ENCODE measurements at places on chromosomes 11 and 22. TPM values are rescaled to one million over a fixed set of nuclear protein-coding genes. Genes with fewer than 3 reads are reported as not detected.

DNA sequence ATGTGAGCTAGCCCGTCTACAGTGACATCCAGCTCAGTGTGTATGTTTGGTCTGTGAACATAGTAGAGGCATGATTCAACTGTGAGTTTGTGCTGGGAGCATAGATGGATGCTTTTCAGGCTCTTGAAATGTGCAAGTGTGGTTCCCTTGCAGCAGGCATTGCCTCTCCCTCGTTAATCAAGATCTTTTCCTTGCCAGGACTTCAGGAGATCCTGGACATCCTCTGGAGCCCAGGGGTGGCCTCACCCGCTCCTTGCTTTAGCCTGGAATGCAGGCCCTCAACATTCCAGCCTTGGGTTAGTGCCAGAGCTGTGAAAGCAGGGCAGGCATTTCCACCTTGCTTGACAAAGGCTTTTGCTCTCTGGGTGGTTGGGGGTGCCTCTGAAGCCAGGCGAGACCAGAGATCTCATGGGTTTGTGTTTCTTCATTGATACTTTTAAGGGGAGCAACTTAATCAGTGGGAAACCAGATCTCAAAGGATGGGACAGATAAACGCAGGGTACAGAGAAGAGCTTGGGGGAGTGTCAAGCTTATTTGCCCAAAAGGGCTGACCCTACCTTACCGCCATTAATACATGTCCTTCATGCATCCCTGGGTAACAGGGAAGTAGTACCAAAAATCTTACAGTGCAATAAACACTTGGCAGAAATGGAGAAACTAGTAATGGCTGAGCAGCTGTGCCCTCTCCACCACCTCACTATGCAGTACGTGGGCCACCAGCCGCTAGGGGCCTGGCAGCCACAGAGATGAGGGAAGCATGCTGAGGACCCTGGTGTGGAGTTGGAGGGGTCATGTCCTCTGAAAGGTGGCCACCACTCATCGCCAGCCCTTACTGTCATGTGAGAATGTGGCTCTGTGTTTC lies 72.1 kb downstream of the PTPRJ start:
- no peak for DNase-seq
- H3K27me3 ChIP-seq, result no peaks in the 10 kb centered on the region
- no peak overlapping the region for H3K4me3 ChIP-seq
- no peaks in the 10 kb centered on the region for H3K36me3 ChIP-seq
- H3K27ac ChIP-seq, result no peak overlapping the region
- H3K4me1 ChIP-seq, result peaks cover 45% of the 10 kb centered on the region

DNA sequence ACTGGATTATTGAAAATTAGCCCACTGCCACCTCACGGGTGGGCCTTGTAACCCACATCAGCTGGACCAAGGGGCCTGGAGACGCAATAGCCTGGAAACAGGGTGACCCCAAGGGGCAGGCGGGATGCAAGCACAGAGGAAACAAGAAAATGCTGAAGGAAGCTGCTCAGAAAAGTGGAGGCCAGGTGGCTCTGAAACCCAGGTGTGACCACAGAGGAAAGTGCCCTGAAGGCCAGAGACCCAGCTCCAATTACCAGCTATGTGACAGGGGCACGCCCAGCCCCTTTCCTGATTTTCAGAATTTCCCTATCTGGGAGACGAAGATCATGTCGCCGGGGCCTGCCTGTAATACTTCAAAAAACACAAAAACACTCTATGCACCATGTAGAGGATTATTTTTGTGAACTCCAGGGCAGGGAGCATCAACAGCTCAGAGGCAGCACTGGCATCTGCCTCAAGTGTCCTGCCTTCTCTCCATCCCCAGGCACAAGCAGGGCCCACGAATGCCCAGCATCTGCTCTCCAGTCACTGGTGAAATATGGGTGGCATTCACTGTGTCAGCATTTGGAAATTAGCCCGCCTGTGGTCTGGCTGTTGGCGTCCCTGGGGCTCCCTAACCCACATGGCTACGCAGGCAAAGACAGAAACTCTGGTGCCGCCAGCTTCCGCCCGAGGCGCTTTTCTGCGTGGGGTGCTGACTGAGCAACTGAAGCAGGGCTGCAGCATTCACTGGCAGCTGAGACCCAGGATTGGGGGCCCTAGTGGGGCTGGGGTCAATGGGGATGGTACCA lies 6.3 kb downstream of the KCNJ1 start:
- H3K27me3 ChIP-seq, result peaks cover 16% of the 10 kb centered on the region
- DNase-seq, result no peak

- H3K4me3 ChIP-seq, result no peak overlapping the region
- H3K4me1 ChIP-seq, result no peaks in the 10 kb centered on the region
- peaks cover 9% of the 10 kb centered on the region for H3K27me3 ChIP-seq
- no peak overlapping the region for H3K27ac ChIP-seq
These were observed 1060.8 kb downstream of the OPCML start for GRCh38 chr11:132471466-132471865.

DNA sequence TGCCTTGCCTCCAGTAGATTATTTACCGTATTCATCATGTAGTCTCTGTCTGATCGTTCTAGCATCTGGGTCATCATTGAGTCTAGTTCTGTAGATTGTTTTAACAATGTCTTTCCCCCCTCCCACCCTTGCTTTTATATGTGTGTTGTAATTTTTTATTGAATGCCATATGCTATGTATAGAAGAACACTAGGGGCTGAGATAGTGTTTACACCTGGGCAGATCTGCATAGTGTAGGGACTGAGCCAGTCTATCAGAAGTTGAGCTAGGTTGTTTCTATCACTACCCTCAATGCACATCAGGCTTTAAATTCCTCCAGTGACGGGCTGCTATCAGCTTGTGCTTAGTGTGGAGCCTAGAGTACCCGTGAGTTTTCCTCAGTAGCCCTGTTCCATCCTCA lies 61.6 kb downstream of the KREMEN1 start:
- H3K4me3 ChIP-seq, result no peak overlapping the region
- H3K27me3 ChIP-seq, result peaks cover 28% of the 10 kb centered on the region
- no peak overlapping the region for H3K27ac ChIP-seq
- H3K36me3 ChIP-seq, result no peaks in the 10 kb centered on the region

DNA sequence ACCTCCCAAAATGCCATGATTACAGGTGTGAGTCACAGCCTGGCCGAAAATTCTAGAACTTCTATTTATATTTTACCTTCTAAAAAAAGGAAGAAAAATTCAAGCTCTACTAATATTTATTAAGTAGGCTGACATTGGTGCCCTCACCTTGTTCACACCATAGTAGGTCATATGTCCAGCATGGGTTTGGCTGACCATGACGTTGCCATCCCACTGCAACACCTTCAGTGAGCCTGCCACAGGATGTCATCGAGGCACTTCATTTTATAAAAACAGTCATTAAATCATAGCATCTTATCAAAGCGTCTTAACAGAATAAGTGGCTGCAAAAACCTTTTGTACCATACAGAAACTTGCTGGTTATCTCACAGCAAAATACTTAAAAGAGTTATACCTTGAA lies 58.3 kb downstream of the LRRC32 start:
- DNase-seq, result no peak
- no peak overlapping the region for H3K4me3 ChIP-seq
- H3K27me3 ChIP-seq, result peaks cover 27% of the 10 kb centered on the region
- no peaks in the 10 kb centered on the region for H3K36me3 ChIP-seq

GRCh38 chr22:47082505-47082904 lies 320.1 kb downstream of the TBC1D22A start:
- no peak overlapping the region for H3K27ac ChIP-seq
- no peaks in the 10 kb centered on the region for H3K4me1 ChIP-seq
- peaks cover 2% of the 10 kb centered on the region for H3K36me3 ChIP-seq
- H3K27me3 ChIP-seq, result no peaks in the 10 kb centered on the region
- H3K4me3 ChIP-seq, result no peak overlapping the region

- no peak overlapping the region for H3K27ac ChIP-seq
- H3K4me1 ChIP-seq, result peaks cover under 1% of the 10 kb centered on the region
- H3K4me3 ChIP-seq, result no peak overlapping the region
- H3K27me3 ChIP-seq, result peaks cover 73% of the 10 kb centered on the region
- DNase-seq, result no peak
These were observed 14.7 kb upstream of the RFPL3 start for GRCh38 chr22:32342977-32343376.

Gene OR51E2
- total RNA-seq, result not detected

Gene SLC7A4
- total RNA-seq, result 0.13 TPM

Gene YAP1
- total RNA-seq, result not detected

Gene MS4A7
- 4.7 TPM for total RNA-seq

Measured in T-helper 17 cell (primary cell).